ENCODE measurements at places on chromosomes 5 and 9.

GRCh38 chr9:126548312-126548711 lies 65.4 kb upstream of the LMX1B start:
- no peak for DNase-seq

- no peak for DNase-seq
Measured at GRCh38 chr5:141753971-141754713, 72.1 kb upstream of the ARAP3 start.

DNA sequence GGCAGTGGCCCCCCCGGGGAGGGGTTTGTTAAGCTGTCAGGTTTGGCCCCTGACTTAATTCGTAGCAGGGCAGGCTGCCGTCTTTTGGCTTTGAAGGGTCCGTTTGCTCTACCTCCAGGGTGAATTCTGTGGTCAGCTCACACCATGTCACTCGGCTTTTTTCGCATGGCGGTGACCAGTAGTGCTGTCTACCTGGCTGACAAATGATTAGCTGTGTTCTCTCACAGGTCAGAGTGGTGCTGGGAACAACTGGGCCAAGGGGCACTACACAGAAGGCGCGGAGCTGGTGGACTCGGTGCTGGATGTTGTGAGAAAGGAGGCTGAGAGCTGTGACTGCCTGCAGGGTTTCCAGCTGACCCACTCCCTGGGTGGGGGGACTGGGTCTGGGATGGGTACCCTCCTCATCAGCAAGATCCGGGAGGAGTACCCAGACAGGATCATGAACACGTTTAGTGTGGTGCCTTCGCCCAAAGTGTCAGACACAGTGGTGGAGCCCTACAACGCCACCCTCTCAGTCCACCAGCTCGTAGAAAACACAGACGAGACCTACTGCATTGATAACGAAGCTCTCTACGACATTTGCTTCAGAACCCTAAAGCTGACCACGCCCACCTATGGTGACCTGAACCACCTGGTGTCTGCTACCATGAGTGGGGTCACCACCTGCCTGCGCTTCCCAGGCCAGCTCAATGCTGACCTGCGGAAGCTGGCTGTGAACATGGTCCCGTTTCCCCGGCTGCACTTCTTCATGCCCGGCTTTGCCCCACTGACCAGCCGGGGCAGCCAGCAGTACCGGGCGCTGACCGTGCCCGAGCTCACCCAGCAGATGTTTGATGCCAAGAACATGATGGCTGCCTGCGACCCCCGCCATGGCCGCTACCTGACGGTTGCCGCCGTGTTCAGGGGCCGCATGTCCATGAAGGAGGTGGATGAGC lies 1.4 kb downstream of the TUBB4B start:
- DNase-seq = no peak

GRCh38 chr9:109894473-109894872 lies 114.5 kb downstream of the PALM2AKAP2 start:
- no peak for DNase-seq

- no peak for DNase-seq
Measured at GRCh38 chr5:138458384-138458783, 6.9 kb upstream of the EGR1 start.

DNA sequence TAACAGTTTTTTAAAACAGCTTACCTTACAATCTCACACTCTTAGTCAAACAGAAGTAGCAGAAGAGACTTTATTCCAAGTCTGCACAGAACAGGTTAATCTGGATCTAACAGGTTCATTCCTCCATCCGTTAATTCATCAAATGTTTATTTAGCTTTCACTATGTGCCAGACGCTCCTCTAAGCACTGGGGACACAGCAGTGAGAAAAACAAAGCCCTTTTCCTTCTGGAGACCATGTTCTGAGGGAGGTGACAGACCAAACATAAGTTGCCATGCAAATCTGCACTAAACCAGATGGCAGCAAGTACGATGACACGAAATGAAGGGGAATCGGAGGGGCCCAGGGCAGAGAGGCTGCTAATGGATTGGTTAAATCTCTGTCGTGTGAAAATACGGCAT lies 17.1 kb upstream of the GLIPR2 start:
- DNase-seq = no peak

- no peak for DNase-seq
Measured at GRCh38 chr5:1380910-1381309, 36.0 kb upstream of the CLPTM1L start.

DNA sequence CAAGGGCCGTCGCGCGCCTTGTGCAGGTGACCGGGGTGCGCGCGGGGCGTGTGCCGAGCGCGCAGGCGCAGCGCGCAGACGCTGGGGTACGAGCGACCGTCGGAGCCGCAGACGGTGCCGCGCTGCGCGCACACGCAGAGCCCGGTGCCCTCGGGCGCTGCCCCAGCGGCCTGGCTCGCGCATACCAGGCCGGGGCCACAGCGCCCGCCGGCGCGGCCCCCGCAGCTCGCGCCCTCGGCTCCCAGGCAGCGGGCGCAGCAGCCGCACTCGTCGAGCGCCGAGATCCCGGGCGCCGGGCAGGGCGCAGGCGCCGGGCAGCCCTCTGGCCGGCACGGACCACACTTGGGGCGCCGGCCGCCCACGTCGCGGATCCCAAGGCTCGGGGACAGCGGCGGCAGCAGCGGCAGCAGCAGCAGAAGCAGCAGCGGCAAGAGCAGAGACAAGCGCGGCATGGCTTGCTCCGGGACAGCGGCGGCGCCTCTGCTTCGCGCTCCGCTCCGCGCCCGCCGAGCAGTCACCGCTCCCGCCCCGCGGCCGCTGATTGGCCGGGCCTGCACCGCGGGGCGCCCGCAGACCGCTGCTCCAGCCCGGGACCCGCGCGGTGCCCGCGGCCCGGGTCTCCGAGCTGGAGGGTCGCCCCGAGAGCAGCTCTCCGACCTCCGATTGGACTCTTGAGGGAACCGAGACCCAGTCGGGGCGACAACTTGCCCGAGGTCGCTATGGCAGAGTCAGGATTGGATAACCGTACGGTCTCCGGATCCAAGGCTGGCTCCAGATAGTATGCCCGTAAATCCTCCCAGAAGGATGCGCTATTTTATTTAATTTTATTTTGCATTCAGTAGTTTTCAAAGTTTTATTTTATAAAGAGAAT lies at the start of gene IGFBPL1:
Gene IGFBPL1 (minus strand): TSS at position 482 of the 871 bp plus-strand sequence. CDS start 30 bp downstream, at position 452.
- no peak for DNase-seq

DNA sequence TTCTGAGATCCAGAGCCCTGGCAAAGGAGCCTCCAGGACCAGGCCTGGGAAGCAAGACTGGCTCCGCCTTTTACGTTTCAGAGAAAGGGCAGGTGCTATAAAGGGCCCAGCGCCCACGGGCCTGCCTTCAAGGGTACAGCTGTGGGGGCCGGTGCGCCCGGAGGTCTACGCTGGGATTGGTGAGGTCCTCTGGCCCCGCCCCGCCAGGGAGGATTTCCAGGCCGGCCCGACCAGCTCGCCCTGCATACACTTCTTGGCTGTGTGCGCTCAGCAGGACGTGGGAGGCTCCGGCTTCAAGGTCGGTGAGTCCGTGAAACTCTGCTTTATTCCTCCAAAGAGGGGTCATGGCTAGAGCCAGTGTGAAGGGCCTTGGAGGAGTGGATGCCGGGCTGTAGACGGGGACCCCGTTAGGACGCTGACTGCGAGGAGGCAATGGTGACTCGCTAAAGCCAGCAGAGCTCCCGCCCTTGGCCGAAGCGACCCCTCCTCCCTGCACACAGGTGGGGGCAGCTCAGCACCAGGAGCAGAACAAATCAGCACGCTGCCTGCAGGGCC lies at the start of gene CKMT2:
Gene CKMT2 (plus strand): TSS at position 243 of the 555 bp plus-strand sequence. CDS start 17,811 bp downstream, outside the sequence.
- DNase-seq = no peak

- no peak for DNase-seq
Measured at GRCh38 chr9:111854799-111855198, 41.8 kb upstream of the UGCG start.

GRCh38 chr9:70601000-70601951 lies 186.8 kb upstream of the KLF9 start:
- no peak for DNase-seq
